Left lobe of liver (tissue), 2 donors: ENCODE measurements at places on chromosomes 7 and 10. TPM values are rescaled to one million over a fixed set of nuclear protein-coding genes. Genes with fewer than 3 reads are reported as not detected.

The CPN1 gene
- total RNA-seq: 46.9 TPM

The POLR2J3 gene
- total RNA-seq: 15.1 TPM

The RBP3 gene
- total RNA-seq: not detected

The METTL27 gene
- 0.96 TPM for total RNA-seq

The SPDYE16 gene
- total RNA-seq: 0.13 TPM

The CHAT gene
- total RNA-seq: not detected

The CACNB2 gene
- 1.6 TPM for total RNA-seq

The DNAJB12 gene
- 20.4 TPM for total RNA-seq

The CCDC3 gene
- 5.3 TPM for total RNA-seq

The NRF1 gene
- total RNA-seq: 4.5 TPM

The STK31 gene
- total RNA-seq: 0.20 TPM

The C10orf67 gene
- total RNA-seq: not detected

The LEP gene
- total RNA-seq: not detected

The ZDHHC6 gene
- 11.4 TPM for total RNA-seq

The PANK1 gene
- 48.9 TPM for total RNA-seq

The SEC31B gene
- 6.7 TPM for total RNA-seq

The CYP17A1 gene
- 3.7 TPM for total RNA-seq

The GIMAP4 gene
- 9.8 TPM for total RNA-seq

The MKX gene
- 0.30 TPM for total RNA-seq

The HOXA11 gene
- not detected for total RNA-seq

The IKZF5 gene
- 12.7 TPM for total RNA-seq

The HOXA13 gene
- total RNA-seq: 0.03 TPM

The SPDYE3 gene
- total RNA-seq: not detected

The ADRB1 gene
- 0.10 TPM for total RNA-seq

The SFTPD gene
- 0.73 TPM for total RNA-seq

The ITPRID1 gene
- not detected for total RNA-seq

The CALCR gene
- total RNA-seq: not detected

The GRID1 gene
- total RNA-seq: 0.58 TPM

The IL6 gene
- total RNA-seq: not detected

The HILPDA gene
- total RNA-seq: 3.8 TPM

The HIBADH gene
- 79.8 TPM for total RNA-seq

The GTF2IRD1 gene
- 10.3 TPM for total RNA-seq

The TCTN3 gene
- total RNA-seq: 17.8 TPM

The GNG11 gene
- total RNA-seq: 1.6 TPM

The PIP gene
- total RNA-seq: not detected

The RAMP3 gene
- total RNA-seq: 5.8 TPM
